Stimulated activated CD4-positive, alpha-beta T cell treated with anti-CD3 and anti-CD28 coated beads, Interleukin-4, amount 100 ng/mL, for 4 hours (primary cell): ENCODE measurements at places on chromosomes 1 and 21.

DNA sequence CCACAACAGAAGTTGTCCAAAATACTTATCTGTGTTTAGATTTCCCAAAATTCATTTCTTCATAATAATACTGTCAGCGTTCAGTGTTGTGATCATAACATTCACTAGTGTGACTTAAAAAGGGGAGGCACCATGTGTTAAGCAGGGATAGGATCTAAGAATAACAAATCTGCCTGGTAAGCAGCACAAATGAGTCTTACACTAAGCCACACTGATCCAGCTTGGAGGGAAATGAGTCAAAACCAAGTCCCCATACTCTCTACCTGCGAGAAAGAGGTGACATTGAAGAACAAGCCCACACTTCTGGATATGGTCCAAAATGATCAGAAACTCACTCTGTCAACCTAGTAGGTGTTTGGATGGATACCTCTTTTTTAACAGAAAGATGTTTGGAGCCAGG, 145.5 kb downstream of the CRB1 start:
- DNase-seq = no peak

DNA sequence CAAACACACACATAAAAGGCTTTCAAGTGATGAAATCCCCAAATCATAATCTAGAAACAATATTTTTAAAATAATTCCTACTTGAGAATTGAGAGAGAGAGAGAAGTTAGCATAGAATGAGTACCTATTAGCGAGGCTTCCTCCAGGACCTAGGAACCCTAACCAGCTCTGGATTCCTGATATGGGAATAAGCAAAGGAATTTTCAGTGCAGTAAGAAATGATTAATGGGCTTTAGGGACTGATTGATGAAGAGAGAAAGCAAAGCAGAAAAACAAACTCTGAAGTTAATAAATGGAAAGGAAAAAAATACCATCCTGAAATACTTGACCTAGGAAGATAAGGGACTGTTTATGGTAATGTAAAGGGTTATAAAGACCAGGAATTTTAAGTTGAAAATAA, 60.6 kb downstream of the WARS2 start:
- no peak for DNase-seq

DNA sequence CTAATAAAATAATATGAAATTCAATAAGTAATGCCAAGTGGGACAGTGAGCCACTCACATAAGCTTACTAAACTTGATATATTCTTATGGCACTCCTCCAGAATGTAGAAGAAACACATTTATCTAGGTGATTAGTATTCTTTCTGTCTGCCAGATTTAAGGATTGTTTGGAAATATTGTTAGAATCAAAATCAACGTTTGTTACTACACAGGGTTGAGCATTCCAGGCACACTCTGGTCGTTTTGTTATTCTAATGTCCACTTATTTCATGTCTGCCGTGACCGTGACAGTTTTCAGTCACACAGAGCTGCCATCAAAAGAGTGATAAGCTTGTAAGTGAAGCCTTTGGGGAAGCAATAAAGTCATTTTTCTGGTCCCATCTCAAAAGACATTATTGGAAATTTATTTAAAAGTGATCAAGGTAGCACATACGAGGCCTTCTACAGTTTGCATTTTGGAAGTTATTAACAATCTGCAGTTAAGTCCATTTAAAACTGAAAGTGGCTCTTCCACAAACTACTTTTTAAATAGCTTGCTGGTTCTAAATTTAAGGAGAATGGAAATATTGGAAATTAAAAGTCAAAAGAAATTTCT, 38.0 kb downstream of the NFIA start:
- DNase-seq = no peak

GRCh38 chr1:228940926-228941325, 205.6 kb downstream of the RHOU start:
- DNase-seq = no peak

DNA sequence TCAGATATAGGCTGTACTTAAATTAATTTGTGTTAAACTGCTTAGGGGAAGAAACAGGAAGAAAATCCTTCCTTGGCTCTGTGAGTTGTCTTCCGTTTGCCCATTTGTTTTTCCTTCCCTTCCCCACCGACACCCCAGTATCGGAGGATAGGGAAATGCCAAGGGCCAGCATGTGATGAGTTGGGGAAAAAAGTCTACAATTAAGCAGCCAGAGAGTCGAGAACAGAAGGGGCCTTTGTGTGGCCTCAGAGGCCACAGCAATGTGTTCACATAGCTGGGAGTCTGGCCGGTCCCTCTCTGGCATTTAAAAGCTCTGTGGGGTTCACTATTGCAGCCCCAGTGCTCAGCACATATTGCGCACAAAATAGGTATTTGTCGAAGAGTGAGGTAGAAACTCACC, 489.3 kb downstream of the MATN1 start:
- DNase-seq = no peak

- no peak for DNase-seq
These were observed 56.4 kb downstream of the ELK4 start for GRCh38 chr1:205575294-205575885.

DNA sequence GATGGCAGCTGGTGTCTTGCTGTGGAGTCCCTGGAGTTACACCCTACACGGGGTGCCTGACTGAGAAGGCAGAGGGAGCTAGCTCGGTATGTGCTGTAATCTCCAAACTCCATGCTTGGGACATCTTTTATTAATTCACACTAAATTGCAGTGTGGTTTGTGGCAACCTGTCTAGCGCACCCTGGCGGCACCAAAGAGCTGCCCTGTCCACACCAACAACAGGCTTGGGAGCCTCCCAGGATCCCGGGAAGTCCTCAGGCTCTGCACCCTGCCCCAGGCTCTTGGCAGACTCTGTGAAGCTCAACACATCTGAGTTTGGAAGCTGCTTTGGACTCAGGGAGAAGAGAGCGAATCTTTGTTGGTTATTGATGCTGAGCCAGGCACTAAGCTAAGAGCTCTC, 138.9 kb downstream of the IGSF21 start:
- DNase-seq = no peak

DNA sequence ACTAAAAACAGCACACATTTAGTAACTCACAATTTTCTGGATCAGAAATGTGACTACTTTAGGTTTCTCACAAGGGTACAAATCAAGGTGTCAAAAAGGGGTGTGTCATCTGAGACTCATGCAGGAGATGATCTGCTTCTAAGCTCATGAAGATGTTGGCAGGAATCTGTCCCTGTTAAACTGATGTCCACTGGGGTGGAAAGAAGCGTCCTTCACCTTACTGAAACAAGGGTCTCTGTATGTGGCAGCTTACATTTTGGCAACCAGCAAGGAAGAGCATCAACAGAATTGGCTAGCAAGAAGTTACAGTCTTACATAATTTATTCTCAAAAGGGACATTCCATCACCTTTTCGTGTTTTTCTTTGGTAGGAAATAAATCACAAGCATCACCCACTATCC, 1223.8 kb downstream of the AMY1C start:
- DNase-seq = no peak

DNA sequence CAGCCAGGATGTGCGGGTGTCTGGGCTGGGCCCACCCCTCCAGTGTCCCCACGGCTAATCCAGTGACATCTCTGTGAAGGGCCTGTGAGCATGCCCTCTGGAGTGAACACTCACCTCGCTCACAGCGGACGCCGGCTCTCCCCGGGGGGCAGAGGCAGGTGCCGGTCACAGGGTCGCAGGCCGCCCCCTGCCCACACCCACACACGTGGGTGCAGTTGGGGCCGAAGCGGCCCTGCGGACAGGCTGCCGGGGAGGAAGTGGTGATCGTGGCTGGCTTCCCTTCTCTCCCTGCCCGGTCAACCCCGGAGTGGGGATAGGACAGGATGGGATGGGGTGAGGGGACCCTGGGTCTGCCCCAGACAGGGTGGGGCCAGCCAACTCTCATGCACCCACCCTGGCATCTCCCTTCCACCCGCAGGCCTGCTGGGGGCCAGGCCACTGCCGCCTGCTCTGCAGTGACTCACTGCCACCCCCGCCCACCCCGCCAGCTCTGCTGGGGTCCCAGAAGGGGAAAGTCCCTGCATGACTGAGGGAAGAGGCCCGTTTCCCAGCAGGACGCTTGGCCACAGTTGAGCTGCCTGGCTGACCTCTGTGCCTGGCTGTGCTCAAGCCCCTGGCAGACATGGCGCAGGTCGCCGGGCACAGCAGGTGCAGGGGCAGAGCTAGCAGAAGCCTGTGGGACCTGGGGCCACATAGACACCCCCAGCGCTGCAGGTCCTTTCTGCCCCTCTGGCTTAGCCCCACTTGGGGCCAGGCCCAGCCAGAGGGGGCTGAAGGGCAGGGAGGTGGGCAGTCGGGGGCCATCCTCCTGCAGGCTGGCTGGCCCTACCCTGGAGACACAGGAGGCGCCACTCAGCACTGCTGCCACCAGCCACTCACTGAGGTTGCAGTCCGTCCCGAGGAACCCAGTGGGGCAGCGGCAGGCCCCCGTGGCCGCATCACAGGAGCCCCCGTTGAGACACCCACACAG, 41.6 kb downstream of the ARHGEF16 start:
- no peak for DNase-seq

DNA sequence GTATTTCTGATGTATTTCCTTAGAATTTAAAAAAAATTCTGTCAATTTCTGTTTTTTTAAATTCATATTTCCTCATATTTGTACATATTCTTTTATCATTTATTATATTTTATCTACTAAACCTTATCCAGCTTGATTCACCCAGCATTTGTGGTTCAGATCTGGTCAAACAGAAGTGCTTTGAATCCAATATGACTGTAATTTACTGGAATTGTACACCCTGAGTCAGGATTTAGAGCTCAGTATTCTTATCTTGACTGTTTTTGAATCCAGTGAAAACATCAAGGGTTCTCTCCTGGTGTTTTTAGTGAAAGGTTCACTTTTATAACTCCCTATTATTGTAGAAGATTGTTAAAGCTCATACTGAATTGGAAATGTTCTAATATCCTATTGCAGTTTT, 1077.0 kb upstream of the NCAM2 start:
- no peak for DNase-seq

GRCh38 chr1:58441699-58442098, 104.8 kb downstream of the OMA1 start:
- no peak for DNase-seq

GRCh38 chr1:38028105-38028591, 15.6 kb downstream of the UTP11 start:
- DNase-seq = peak; percentile 63

- DNase-seq = no peak
These were observed 211.1 kb downstream of the CAMTA1 start for GRCh38 chr1:6996371-6996770.

- DNase-seq = no peak
These were observed 1.1 kb upstream of the FABP3 start for GRCh38 chr1:31373897-31374486.

DNA sequence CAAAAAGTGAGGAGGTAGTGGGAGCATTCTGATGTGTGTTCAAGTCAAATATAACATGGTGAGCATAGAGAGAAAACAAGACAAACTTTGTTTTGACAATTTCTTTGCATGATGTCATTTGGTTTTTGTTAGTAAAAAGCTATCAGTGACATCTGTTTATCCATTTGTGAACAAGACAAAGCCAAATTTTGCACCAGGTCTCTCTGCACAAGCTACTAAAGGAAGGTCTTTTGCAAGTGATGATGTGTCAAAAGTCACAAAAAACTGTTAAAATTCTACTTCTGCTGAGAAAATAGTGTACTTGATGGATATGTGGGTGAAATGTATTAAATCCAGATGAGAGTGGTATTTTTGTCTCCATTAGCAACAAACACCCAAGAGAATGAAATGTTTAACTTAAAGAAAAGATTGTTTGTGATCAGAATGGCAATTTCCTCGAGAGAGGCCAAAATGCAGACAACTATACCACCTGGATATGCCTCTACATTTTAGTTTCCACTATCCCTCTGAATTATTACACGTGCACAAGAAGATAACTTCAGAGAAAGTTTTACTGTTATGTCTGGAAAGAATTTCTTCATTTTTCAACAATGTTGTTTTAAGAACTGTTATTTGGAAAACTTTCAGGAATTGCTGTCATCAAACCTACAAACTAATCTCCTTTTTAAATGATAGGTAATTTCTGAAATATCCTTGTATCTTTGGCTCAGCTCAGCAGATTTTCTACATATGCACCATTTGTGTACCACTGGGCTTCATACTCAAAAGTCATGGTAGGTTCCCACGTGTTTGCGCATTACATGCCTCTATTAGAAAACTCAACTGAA, 807.4 kb upstream of the ADGRL2 start:
- no peak for DNase-seq

- no peak for DNase-seq
These were observed 316.8 kb downstream of the NFIA start for GRCh38 chr1:61399199-61399598.

DNA sequence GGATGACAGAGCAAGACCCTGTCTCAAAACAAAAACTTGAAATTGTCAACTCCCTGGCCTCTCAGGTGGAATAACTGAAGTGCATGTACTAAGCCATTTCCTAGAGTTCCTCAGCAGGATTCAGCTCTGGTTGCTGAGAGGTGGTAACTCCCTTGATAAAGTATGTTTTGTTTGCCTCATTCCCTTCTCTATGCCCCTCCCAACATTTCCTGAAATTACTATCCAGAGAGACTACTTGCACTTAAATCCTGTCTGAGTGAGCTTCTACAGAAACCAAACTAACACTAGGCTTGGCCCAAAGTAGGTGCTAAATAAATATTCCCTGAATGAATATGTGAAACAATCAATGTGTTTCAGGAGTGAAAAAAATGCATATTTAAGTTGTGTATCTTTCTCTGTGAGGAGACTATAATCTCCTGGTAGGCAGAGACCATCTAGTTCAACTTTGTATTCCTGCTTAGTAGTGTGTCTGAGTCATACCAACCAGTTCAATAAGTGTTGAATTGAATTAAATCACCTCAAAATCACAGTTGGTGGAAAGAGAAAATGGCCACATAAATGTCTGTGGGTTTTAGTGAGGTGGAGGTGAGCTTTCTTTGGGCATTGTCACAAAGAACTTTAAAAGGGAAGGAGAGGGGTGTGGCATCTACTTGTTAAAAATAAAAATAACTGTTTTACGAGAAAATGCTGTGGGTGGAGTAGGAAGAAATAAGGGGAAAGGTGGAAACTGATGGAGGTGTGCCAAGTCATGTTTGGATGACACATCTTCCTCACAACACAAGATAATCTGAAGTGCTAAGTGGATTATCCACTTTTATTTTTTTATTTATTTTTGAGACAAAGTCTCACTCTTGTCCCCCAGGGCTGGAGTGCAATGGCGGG, 12.6 kb downstream of the RIMKLA start:
- no peak for DNase-seq

GRCh38 chr1:30295674-30296073, 427.7 kb downstream of the MATN1 start:
- DNase-seq = no peak

DNA sequence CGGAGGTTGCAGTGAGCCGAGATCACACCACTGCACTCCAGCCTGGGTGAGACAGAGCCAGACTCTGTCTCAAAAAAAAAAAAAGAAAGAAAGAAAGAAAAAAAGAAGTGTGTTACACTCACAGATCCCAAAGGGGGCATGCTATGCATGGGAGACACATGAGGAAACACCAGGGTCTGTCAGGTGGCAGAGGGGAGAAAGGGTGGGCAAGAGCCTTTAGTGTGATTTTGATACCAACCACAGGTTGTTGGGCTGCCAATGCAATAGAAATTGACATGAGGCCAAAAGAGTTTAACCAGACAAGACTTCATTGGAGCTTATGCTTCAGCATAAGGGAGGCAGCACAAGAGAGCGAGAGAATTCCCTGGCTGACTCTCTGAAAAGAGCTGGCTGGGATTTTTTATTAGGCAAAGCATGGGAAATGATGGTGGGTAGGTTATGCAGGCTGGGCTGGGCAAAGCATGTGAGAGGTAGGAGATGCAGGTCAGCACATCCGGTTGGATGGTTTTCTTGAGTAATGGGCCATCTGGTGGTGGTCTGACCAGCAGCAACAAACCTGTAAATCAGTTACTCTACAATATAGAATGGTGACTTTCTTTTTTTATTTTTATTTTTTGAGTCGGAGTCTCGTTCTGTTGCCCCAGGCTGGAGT, 11.7 kb upstream of the EXTL1 start:
- DNase-seq = no peak

- no peak for DNase-seq
These were observed 1.8 kb downstream of the LRRC3 start for GRCh38 chr21:44456915-44457736.
